ENCODE measurements at places on chromosomes 6 and 20.

DNA sequence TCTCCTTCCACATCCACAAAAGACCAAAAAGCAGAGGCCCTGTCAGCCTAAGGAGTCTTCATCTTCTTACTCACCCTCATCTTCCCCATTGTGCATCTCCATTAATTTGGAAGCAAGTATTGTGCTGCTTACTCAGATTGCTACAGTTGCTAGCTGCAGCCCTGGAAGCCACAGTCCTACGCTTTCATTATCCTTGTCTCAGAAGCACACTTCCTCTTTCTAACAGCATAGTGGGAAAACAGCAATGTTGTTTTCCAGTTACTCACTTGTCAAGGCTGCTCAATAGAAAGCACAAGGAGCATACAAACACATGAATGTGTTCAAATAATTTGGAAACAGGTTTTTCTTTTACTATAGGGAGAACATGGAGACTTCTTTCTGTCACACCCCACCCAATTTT lies 76.6 kb upstream of the RBM24 start:
- DNase-seq: no peak

- DNase-seq: no peak
These were observed 11.4 kb downstream of the GPX5 start for GRCh38 chr6:28537065-28537464.

- no peak for DNase-seq
These were observed 27.7 kb upstream of the LAMA4 start for GRCh38 chr6:112281821-112282615.

- no peak for DNase-seq
These were observed 7.6 kb upstream of the HIVEP2 start for GRCh38 chr6:142952614-142953013.

GRCh38 chr6:130968476-130968875 lies 94.6 kb downstream of the EPB41L2 start:
- no peak for DNase-seq

Data from suprapubic skin (tissue), 4 donors.